ENCODE measurements at places on chromosomes 11 and 22.

DNA sequence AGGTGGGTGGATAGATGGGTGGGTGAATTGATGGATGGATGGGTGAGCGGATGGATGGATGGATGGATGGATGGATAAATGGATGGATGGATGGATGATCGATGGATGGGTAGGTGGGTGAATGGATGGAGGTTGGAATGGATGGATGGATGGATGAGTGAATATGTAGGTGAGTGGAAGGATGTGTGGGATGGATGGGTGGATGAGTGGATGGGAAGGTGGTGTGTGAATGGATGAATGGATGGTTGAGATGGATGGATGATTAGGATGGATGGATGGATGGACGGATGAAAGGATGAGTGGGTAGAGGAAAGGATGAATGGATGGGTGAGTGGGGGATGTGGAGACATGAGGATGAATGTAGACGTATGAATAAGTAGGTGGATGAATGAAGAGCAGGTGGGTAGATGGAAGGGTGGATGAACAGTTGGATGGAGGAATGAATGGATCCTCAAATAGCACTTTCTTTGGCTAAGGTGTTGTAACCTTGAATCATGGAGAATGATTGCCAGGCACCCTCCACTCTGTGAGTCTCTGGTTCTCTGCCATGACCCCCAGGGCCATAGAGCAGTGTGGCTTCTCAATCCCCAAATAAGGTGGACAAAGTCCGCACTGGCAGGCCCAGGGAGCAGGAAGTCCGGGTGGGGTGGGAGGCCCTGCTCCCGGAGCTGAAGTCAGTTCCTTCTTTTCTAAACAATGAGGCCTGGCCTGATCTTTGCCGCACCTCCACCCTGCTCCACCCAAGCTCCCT is 36.9 kb downstream of the IGF2 start:
- DNase-seq: no peak

DNA sequence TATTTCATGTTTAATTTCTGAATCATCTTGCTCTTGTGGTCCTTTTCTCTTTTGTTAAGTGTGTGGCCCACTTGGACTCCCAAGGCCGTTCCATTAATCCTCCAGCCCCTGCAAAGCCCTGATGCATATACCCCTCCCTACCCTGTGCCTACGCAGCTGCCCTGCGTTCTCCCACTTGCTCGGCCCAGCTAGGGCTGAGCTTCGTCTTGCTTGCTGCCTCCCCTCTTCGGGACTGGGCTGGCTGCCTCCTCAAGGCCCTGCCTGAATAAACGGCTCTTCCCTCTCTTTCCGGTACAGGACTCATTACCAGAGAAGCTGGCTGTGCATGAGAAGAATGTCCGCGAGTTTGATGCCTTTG is 28.5 kb downstream of the ARHGAP1 start:
- DNase-seq: no peak

DNA sequence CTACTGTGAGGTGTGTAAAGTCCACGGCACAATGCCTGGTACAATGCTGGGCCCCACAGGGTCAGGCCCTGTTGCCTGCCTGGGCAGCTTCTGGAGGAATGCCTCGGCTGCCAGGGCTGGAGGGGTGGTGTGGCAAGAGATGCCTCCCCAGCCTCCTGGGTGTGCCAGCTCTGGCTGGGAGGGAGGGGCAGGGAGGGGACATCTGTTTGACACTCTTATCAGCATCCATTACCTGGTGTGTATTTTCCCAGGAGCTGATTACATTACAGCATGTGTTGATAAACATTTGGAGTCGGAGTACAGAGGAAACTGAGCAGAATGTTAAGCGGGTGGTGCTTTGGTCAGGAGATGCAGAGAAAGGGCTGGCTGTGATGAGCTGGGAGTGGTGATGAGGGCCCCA is 11.0 kb upstream of the NECTIN1 start:
- no peak for DNase-seq

DNA sequence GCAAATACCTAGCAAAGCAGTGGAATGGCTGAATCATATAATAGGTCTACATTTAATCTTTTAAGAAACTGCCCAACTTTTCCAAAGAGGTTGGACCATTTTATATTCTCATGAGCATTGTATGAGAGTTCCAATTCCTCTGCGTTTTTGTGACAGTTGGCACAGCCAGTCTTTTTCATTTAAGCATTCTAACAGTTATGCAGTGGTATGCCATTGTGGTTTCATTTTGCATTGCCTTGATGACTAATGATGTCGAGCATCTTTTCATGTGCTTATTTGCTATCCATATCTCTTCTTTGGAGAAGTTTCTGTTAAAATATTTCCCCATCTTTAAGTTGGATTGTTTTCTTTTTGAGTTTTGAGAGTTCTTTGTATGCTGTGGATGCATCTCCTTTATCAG is 38.7 kb downstream of the EIF3F start:
- peak; percentile 81 for DNase-seq

GRCh38 chr11:130243816-130244215 is 70.9 kb downstream of the ZBTB44 start:
- DNase-seq: no peak

- peak; percentile 5 for DNase-seq
These were observed 1075.3 kb downstream of the TBC1D22A start for GRCh38 chr22:47837703-47838102.

- DNase-seq: no peak
These were observed 19.2 kb downstream of the SLC43A1 start for GRCh38 chr11:57496109-57496820.

DNA sequence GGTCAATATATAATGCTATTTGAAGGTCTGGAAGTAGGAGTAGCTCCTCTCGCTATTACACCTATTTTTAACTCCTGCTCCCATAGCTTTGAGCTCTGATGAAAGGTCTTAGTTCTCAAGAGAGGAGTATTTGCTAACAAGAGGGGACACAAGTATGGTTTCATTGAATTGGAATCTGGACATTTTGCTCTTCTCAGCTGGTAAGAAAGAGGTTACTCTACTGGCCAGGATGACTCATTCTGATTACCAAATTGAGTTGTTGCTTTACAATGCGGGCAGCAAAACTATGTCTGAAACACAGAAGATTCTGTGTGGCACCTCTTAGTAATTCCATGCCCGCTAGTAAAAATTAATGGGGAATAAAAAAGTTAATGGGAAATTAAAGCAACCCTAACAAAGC is 63.6 kb upstream of the EP300 start:
- DNase-seq: peak; percentile 68

GRCh38 chr11:2725368-2726300 is 25.8 kb upstream of the KCNQ1OT1 start:
- peak; percentile 47 for DNase-seq

DNA sequence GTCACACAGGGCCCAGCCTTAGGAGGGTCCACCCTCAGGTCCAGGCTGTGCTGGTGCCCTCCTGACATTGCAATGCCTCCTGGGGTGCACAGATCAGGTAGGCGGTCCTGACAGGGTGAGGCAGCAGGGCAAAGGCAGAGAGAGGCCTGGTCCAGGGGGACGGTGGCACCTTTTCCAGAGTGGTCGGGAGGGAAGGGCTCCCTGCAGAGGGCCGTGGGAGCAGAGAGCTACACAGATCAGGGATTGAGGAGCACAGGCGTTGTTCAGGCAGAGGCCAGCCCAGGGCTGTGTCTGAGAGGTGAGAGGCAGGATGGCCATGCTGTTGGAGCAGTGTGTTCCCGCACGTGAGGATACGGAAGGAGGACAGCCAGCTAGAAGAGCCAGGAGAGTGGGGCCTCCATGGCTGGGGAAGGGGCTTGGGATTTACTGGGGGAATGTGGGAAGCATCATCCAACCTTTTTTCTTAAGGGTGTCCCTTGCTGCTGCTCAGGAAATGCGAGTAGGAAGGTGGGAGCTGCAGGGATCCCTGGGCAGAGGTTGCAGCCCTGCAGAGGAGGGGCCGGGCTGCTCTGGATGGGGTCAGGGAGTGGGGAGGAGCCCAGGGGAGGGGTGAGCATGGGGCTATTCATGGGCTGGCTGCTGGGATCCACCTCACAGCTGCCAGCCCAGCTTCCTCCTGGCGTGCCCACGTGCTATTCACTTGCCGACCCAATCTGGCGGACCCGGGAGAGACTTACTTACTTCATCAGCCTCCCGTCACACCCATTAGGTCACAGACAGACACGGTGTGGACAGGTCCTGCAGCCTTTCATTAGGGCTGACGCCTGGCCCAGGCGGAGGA is 1516.4 kb downstream of the TBC1D22A start:
- DNase-seq: no peak

GRCh38 chr22:50225200-50225969 is 19.4 kb downstream of the TUBGCP6 start:
- no peak for DNase-seq

DNA sequence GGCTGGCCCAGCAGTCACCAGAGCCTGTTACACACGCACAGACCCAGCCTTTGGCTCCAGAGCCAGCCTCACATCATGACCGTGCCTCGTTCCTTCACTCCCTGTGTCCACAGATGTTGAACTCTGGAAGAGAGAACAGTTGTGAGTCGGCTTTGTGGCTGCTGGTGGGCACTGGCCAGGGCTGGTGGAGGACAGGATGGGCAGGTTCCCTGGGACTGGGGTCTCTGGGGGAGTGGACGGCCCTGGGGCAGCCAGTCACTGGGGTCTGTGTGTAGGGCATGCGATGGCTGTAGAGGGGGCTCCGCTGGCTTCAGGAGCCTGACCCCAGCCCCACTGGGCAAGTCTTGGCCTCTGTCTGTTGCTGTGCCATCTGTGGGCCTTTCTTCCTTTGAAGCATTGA is 1070.1 kb downstream of the BRD1 start:
- DNase-seq: no peak

DNA sequence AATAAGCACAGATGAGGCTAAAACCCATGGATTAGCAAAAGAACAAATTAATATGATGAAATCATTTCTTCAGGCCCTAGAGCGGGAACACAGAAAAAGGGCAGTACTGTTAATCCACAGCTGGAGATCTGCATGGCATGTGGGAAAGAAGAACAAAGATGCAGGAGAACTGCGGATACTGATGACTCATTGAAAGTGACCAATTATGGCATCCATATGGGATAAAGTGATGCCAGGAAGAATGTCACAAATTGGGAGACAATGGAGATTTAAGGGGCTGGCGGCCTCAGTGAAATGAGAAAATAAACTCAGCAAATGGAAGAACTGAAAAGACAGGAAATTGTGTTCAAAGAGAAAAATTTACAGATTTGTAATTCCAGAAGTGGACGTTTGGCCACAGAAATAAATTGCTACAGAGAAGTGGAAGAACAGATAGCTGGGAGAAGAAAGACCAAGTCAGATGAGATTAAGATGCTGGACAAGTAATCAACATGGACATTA is 39.4 kb downstream of the SIK3 start:
- DNase-seq: peak; percentile 72

DNA sequence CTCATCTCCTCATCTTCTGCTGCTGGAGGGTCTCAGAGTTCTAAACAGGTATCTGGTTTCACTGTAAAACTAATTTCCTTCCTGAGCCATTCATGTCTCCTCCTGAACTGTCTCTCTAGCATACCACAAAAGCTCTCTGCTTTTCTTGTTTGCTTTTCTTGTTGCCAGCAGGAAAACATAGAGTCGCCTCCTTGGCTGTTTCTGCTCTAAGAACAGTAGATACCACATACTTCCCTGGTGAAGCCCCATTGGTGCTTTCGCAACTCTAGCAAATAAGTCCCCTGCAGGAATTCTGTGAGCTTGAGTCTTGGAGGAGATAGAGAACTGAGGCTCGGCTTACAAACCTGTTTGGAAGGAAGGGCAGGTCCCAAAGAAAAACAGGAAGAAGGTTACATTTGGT is 7.0 kb downstream of the DIXDC1 start:
- peak; percentile 76 for DNase-seq

- DNase-seq: peak; percentile 48
These were observed 38.0 kb upstream of the TBCEL start for GRCh38 chr11:120985718-120986569.

- no peak for DNase-seq
These were observed 3.5 kb downstream of the SLC25A18 start for GRCh38 chr22:17566776-17567175.

GRCh38 chr11:47394322-47395222 is 13.8 kb upstream of the SLC39A13 start:
- no peak for DNase-seq

DNA sequence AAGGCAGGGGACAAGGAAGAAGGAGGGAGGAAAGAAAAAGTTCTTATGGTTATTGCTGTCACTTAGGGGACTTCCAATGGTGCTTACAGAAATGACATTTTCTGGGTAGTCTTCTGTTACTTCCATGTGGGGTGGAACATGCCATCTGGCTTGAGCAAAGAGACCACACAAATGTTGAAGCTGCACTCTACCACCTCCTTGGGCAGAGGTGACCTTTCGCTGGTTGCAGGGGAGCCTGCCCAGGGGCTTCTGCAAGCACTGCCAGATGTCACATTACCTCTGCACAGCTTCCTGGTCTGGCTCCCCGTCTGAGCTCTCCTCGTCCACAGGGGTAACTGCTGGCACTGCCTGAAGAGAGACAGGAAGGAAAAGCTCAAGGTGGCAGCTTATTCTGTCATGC is 32.6 kb upstream of the APOA1 start:
- no peak for DNase-seq

DNA sequence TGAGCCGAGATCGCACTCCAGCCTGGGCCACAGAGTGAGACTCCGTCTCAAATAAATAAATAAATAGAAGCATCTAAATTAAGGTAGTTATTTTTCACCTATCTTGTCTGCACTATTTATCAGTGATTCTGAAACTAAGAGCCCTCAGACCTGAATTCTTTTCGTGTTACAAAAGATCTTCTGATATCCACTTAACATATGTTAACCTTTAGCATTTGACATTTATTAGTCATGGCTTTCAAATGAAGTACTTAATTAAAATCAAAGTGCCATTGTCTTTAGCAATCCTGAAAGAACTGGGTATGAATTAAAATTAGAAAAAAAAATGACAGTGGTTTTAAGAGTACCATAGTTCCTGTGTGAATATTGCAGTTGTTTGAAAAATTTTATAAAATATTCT is 99.1 kb upstream of the TIMP3 start:
- no peak for DNase-seq

Measured in fibroblast of skin of abdomen (primary cell).